Large intestine (tissue), 12 donors: ENCODE measurements at places on chromosomes 3 and 15.

DNA sequence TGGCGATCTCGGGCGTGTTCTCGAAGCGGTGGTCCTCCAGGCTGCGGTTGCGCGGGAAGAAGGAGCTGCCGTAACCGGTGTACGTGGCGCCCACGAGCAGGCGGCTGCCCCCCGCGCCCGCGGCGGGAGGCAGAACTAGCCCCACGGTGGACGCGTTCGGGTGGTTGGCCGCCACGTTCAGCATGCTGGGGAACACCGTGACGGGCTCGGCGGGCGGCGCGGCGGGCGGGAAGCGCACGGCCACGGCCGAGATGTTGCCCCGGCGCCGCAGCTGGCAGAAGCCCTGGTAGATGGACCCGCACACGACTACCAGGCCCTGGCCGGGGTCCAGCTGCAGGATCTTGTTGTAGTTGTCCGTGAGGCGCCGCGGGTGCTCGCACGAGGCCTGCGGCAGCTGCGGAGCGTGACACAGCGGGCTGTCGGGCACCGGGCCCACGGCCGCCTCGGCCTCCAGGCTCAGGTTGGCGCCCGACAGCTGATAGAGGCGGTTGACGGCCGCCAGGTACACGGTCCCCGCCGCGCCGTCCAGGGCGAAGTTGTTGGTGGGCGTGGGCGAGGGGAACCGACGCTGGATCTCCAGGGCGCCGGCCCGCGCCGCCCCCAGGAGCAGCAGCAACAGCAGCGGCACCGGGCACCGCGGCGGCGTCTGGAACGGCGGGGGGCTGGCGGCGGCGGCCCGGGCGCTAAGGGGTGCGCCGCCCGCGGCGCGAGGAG is 397 bp downstream of the PLXND1 start:
- H3K36me3 ChIP-seq: no peaks in the 10 kb centered on the region
- peaks cover 10% of the 10 kb centered on the region for H3K4me1 ChIP-seq
- DNase-seq: no peak
- peak overlapping the region; percentile 43 for H3K4me3 ChIP-seq

DNA sequence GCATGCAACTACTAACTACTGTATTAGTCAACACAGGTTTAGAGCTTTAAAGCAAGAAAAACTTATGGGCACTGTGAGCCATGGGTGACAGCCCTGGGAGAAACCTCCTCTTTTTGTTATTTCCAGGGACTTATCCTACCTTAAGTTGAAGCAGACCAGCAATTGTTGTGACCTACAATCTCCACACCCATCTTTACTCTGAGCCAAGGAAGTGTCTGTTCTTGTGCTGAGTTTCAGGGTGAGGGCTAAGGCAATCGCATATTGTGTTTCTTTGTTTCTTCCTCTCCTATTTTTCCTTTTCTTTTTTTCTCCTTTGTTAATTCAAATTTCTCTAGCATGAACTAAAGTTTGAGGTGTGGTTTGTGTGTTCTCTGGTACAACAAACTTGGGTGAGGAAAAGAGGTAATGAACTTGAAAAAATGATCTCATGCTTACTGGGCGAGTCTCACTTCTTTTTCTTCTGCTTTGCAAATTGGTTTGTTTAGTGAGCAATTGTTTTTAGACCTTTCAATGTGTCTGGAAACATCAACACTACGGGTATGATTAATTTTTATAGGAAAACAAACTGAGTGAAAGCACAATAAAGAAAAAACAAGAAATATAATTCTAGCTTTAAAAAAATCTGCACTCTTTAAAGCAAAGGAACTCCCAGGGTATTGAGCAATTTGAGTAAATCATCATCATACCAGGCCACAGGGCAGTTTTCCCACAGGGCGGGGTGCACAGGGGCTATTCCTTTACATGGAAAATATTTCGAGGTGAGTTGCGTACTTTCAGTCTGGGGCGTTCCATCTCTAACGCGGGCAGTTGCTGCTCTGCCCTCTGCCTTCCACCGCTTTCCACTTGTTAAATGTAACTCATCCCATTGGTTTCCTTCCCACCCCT is 2.7 kb downstream of the UPK1B start:
- no peaks in the 10 kb centered on the region for H3K27me3 ChIP-seq
- H3K4me1 ChIP-seq: peaks cover 12% of the 10 kb centered on the region
- no peak overlapping the region for H3K4me3 ChIP-seq
- H3K27ac ChIP-seq: peak overlapping the region; percentile 59

GRCh38 chr3:73580343-73580742 is 44.4 kb downstream of the PDZRN3 start:
- no peak for DNase-seq
- H3K4me3 ChIP-seq: no peak overlapping the region
- peaks cover 16% of the 10 kb centered on the region for H3K4me1 ChIP-seq
- no peaks in the 10 kb centered on the region for H3K36me3 ChIP-seq
- H3K27ac ChIP-seq: no peak overlapping the region
- H3K27me3 ChIP-seq: no peaks in the 10 kb centered on the region

DNA sequence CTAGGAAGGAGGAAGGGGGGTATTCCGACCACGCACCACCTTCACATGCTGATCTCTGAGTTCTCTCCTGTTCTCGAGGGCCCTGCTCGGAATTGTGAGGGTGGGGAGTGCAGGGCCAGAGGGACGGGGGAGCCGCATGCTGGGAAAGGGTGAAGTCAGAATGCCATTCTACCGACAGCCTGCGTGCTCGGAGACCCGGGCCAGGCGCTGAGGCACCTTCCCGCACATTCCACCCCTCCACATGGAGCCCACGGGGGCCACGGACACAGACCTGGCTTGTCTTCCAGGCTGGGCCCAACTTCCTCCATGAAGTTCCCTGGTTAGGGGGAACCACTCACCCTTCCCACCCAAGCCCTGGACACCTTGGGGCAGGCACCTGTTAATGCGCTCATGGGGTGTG is 28.7 kb upstream of the PIGZ start:
- no peak overlapping the region for H3K4me3 ChIP-seq
- peaks cover 11% of the 10 kb centered on the region for H3K36me3 ChIP-seq
- no peak overlapping the region for H3K27ac ChIP-seq
- no peaks in the 10 kb centered on the region for H3K4me1 ChIP-seq
- no peak for DNase-seq
- H3K27me3 ChIP-seq: no peaks in the 10 kb centered on the region

DNA sequence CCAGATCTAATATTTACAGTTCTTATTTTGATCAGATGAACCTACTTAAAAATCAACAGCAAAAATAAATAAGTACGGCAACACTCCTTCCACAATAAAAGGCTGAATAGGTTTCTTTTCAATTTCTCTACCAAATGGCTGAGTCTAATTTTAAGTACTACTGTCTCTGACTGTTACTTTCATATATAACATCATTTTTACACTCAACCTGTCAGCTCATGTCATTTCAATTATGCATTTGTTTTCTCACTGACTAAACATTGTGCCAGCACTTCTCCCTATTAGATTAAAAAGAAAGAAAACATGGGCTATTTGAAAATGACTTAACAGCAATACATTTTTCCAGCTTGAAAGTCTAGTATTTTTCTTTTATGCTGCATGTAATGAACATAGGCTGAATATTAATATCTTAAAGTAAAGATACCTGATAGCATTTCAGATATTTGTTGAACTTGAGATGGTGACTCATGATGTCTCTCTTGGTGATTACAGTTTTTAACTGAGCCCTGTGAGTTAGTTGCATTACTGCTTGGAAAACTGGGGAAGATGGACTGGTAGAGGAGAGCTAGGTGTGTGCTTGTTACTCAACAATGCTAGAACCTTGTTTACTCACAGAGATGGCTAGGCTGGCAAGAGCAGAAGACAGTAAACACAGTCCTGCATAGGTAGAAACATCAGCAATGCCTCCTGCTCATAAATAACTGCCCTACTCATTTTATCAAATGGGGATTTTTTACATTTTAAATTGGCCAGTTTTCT is 73.9 kb downstream of the PEX5L start:
- no peak overlapping the region for H3K4me3 ChIP-seq
- no peaks in the 10 kb centered on the region for H3K36me3 ChIP-seq
- H3K27me3 ChIP-seq: no peaks in the 10 kb centered on the region
- H3K27ac ChIP-seq: no peak overlapping the region
- no peak for DNase-seq

DNA sequence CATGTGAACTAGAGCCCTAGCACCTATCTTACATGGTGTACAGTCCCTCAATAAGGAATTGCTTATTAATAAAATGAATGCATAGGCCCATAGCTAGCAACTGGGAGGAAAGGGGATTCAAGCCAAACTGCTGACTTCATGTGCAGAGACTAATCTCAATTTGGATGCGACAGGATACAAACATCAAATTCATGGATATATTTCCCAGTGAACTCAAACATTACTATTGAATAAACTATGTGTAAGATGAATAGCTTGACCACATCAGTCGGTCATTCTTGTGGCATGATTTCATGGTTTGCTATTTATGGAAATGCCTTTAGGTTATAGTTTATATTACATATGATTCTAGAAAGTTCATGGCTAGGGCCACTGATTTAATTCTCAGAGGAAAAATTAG is 268.6 kb upstream of the SLITRK3 start:
- H3K4me1 ChIP-seq: no peaks in the 10 kb centered on the region
- H3K4me3 ChIP-seq: no peak overlapping the region
- no peak overlapping the region for H3K27ac ChIP-seq
- H3K27me3 ChIP-seq: no peaks in the 10 kb centered on the region
- no peaks in the 10 kb centered on the region for H3K36me3 ChIP-seq
- DNase-seq: no peak

DNA sequence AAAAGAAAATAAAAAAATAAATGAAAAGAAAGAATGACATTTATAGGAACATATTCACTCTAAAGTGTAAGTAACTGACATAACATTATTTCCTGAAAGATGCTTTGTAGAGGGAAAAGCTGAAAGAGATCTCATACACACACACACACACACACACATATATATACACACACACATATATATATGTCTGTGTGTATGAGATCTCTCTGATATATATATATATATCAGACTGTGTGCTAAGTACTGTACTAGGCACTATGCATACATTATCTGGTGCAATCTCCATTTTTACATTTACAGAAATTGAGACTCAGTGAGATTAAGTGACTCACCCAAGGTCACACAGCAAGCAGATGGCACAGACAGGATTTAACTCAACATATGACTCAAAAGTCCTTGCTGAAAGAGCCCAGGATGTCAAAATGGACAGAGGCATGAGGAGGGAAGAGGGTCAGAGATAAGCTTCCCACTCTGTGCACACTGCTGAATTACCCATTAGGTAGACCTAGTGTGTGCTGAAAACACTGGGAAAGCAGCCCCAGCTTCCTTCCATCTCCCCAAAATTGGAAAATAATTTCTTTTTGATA is 15.0 kb downstream of the BHLHE40 start:
- no peak overlapping the region for H3K4me3 ChIP-seq
- H3K36me3 ChIP-seq: no peaks in the 10 kb centered on the region
- DNase-seq: no peak
- no peaks in the 10 kb centered on the region for H3K27me3 ChIP-seq
- peaks cover 7% of the 10 kb centered on the region for H3K4me1 ChIP-seq

GRCh38 chr3:48422272-48422671 is 7.6 kb downstream of the PLXNB1 start:
- no peak overlapping the region for H3K4me3 ChIP-seq
- peaks cover 32% of the 10 kb centered on the region for H3K4me1 ChIP-seq
- H3K36me3 ChIP-seq: peaks cover 75% of the 10 kb centered on the region
- H3K27ac ChIP-seq: no peak overlapping the region
- DNase-seq: no peak
- no peaks in the 10 kb centered on the region for H3K27me3 ChIP-seq

DNA sequence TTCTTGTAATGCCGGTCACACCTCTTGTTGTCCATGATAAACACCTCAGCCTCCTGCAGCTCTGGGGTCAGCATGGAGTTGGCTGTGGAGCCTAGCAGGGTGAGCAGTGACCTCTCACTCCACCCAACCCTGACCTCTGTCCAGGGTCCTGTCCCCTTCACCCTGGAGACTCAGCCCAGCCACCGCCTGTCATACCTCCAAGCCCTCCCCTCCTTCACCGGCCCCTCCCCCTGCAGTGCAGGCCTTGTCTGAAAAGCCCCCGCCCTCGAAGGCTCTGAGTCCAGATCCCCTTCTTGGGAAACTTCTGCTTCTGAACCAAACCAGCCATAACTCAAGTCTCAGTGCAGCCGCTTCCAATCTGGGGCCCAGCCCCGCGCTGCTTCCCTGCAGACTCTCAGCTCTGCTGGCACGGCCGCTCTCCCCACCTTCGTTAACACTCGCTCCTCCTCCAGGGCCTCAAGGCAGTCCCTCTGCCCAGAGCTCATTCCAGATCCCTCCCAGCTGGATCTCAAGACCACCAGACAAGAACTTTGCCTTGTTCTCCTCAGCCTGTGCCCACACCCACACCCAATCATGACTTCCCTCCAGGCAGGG is 25.4 kb upstream of the PRSS50 start:
- H3K27ac ChIP-seq: no peak overlapping the region
- H3K4me1 ChIP-seq: no peaks in the 10 kb centered on the region
- no peak for DNase-seq
- no peaks in the 10 kb centered on the region for H3K36me3 ChIP-seq

DNA sequence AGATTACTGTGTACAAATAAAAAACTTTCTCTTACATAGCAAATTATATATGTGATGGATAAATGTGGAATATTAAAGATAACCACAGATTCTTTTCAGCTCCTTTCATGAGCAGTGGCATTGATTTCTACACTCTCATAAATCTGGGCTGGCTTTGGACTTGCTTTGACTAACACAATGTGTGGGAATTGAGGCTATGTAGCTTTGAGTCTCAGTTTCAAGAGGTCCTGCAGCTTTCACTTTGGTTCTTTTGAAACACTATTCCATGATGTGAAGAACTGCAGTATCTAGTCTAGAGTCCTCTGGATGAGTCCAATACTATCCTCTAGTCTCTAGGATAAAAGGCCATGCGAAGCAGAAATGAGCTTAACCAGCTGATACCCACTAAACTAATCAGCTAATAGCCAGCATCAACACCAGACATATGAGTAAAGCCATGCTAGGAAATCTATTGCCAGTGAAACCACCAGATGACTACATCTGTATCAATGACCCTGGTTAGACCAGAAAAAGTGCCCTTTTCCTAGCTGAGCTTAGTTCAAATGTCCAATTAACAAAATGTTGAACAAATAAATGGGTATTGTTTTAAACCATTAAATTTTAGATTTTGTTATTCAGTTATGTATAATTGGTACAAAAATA is 274.9 kb upstream of the ZPLD1 start:
- no peaks in the 10 kb centered on the region for H3K36me3 ChIP-seq
- no peak for DNase-seq
- H3K4me3 ChIP-seq: no peak overlapping the region
- no peak overlapping the region for H3K27ac ChIP-seq

GRCh38 chr3:197029511-197030167 is at the start of gene MELTF:
TSS of gene MELTF (minus strand) at chr3:197029817. CDS start at chr3:197029702, 115 bp downstream.
- peak within 1 kb of the TSS; percentile 93 for H3K27ac ChIP-seq
- DNase-seq: peak; percentile 67
- peaks cover 35% of the 10 kb centered on the region for H3K4me1 ChIP-seq
- peaks cover 30% of the 10 kb centered on the region for H3K36me3 ChIP-seq
- H3K4me3 ChIP-seq: peak within 1 kb of the TSS; percentile 95

GRCh38 chr3:61841111-61841845 is 279.9 kb downstream of the PTPRG start:
- no peak overlapping the region for H3K4me3 ChIP-seq
- H3K27me3 ChIP-seq: no peaks in the 10 kb centered on the region
